Activated CD4-positive, alpha-beta T cell treated with anti-CD3 and anti-CD28 coated beads for 36 hours (primary cell): ENCODE measurements at places on chromosomes 7 and 10. TPM values are rescaled to one million over a fixed set of nuclear protein-coding genes. Genes with fewer than 3 reads are reported as not detected.

- DNase-seq: no peak
Observed at GRCh38 chr7:31926991-31927584, 143.1 kb downstream of the PDE1C start.

GRCh38 chr7:69412331-69413146 lies 185.7 kb upstream of the AUTS2 start:
- DNase-seq: peak; percentile 68

GRCh38 chr7:116582806-116583444 lies 58.1 kb downstream of the CAV1 start:
- DNase-seq: peak; percentile 12

The KCNMA1 gene
- not detected for total RNA-seq

The EN2 gene
- total RNA-seq: not detected
